Activated CD4-positive, alpha-beta memory T cell treated with anti-CD3 and anti-CD28 coated beads for 36 hours (primary cell): ENCODE measurements at places on chromosomes 7 and 10.
A peak's percentile ranks its signal among the peaks of the same experiment; 100 is the strongest.

- DNase-seq: no peak
Measured at GRCh38 chr7:11021468-11021867, 47.8 kb downstream of the PHF14 start.

- DNase-seq: no peak
Measured at GRCh38 chr7:115558161-115558560, 472.4 kb downstream of the TFEC start.

DNA sequence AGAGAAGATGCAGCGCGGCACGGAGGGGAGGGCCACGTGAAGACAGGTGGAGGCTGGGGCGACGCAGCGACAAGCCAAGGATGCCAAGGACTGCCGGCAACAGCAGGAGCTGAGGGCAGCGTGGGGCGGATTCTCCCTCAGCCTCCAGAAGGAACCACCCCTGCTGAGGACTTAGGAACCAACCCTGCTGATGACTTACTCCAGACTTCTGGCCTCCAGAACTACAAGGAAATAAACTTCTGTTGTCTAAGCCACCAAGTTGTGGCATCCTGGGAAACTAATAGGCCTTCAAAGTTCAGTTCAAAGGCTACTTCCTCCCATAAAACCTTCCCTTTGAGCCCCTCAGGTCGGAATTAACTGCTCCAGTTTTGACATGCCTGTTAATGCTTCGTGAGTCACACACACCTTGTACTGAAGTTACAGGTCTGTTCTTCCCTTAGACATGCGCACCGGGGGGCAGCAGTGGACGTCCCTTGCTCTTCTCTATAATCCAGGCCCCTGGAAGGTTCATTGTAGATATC is 88.4 kb upstream of the RHEB start:
- no peak for DNase-seq

- no peak for DNase-seq
Measured at GRCh38 chr10:49539320-49539885, 482 bp upstream of the ERCC6 start.

GRCh38 chr7:29095631-29096445 is 50.5 kb downstream of the CPVL start:
- no peak for DNase-seq

DNA sequence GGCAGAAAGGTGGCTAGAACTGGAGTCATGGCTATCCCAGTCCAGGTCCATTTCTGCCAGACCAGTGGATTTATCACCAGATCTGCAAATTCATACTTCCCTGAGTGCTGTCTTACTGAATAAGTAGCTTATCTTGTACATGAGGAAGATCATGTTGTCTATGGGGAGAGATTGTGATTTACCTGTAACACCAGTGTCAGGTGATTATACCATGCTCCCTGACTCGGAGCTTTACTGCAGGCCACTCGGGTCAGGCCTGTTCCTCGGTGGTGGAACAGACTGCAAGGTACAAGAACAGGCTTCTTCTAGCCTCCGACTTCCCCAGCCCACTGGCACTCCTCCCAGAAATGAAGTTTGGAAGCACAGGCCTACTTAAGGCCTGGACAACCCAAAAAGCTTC is 42.6 kb upstream of the DLG5 start:
- DNase-seq: no peak

GRCh38 chr7:90804370-90804769 is 208.2 kb downstream of the CDK14 start:
- DNase-seq: no peak

DNA sequence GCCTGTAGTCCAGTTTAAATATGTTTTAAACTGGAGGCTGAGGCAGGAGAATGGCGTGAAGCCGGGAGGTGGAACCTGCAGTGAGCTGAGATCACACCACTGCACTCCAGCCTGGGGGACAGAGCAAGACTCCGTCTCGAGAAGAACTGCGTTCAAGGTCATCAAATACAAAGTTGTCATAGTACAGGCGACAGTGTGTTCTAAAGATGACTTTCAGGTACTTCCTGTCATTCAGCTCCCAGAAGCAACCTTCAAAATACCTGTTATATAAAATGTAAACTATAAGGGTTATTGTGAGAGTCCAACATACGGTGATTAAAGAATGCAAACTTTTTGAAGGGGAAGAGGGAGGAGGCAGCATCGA is 8.7 kb downstream of the MPP7 start:
- DNase-seq: peak; percentile 15

- DNase-seq: no peak
Measured at GRCh38 chr7:33849004-33849403, 56.3 kb upstream of the BMPER start.

DNA sequence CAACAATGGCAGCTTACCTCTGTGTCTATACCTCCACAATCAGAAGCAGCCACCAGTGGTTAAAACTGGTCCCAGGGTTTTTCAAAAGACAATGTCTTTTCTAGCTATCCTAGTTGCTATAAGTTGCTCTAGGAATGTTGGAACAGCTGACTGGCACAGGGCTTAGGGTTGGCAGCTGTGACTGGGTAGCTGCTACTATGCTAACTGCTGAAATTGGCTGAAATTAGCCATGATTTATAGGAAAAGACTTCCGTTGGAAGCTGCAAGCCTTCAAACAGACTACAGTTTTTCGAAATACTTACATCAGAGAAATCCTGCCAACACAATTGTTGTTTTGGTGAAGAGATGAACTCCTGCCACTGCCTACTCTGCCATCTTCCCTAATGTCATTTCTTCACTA is 102.3 kb downstream of the MKX start:
- DNase-seq: no peak

GRCh38 chr10:122559228-122559627 is 1.3 kb upstream of the DMBT1 start:
- DNase-seq: no peak

GRCh38 chr7:130063036-130063435 is 7.3 kb upstream of the KLHDC10 start:
- peak; percentile 83 for DNase-seq

DNA sequence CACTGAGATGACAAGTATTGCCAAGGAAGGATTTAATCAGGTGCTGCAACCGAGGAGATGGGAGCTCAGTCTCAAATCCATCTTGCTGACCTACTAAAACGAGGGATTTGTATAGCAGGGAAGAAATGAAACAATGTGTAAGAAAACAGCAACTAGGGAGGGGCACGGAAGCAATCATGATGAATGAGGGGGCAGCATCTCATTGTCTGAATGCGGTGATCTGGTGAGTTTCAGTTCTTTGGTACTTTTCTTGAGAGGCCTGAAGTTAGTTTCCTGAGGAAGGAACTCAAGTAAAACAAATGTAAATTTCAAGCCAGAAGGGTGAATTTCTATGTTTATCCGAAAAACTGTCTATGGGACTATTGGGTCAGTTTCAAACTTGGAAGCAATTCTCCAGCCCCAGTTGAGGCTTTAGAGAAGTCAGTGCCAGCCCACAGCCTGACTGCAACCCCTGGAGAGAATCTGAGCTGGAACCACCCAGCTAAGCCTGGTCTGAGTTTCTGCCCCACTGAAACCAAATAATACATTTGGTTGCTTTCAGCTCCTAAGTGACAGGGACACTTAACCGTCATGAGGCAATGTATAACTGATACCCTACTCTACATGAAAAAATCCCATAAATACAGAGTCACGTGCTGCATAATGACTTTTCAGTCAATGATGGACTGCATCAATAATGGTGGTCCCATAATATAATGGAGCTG is 45.8 kb upstream of the TNS3 start:
- no peak for DNase-seq

- no peak for DNase-seq
Measured at GRCh38 chr10:7969623-7970022, 84.9 kb upstream of the GATA3 start.

- DNase-seq: peak; percentile 71
Measured at GRCh38 chr7:2715341-2716231, 27.6 kb downstream of the AMZ1 start.

GRCh38 chr10:132407243-132407746 is 10.3 kb downstream of the PWWP2B start:
- DNase-seq: no peak

- peak; percentile 46 for DNase-seq
Measured at GRCh38 chr7:77687747-77688144, 8.5 kb upstream of the RSBN1L start.

- DNase-seq: no peak
Measured at GRCh38 chr7:41624818-41625217, 78.1 kb downstream of the INHBA start.

DNA sequence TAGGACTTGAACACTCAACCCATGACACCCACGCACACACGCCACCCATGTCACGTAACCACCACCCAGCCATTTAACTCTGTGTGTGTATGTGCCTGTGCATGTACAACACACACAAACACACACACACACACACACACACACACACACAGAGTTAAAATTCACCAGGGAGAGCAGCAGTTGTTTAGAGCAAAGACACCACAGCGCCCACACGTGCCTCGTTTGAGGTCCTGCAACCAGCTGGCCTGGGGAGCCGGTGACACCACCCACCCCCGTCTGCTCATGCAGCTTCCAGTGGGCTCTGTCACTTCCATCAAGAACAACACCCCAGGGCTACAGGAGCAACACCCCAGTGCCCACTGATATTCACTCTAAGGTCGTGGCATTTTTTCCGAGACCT is 97.4 kb downstream of the ELFN1 start:
- DNase-seq: no peak

DNA sequence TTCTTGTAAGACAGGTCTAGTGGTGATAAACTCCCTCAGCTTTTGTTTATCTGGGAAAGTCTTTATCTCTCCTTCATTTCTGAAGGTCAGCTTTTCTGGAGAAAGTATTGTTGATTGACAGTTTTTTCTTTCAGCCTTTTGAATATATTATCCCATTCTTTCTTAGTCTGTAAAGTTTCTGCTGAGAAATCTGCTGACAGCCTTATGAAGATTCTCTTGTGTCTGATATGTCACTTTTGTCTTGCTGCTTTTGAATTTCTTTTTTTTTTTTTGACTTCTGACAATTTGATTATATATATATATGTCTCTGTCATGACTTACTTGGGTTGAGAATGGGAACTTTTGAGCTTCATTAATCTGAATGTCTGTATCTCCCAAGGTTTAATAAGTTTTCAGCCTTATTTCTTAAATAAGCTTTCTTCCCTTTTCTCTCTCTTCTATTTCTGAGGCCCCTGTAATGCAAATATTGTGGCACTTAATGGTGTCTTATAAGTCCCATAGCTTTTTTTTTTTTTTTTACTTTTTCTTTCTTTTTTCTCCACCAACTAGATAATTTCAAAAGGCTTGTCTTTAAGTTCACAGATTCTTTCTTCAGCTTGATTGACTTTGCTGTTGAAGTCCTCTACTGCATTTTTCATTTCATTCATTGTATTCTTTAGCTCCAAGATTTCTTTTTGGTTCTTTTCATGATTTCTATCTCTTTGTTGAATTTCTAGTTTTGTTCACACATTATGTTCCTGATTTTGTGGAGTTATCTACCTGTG is 81.4 kb upstream of the IL6 start:
- DNase-seq: no peak

DNA sequence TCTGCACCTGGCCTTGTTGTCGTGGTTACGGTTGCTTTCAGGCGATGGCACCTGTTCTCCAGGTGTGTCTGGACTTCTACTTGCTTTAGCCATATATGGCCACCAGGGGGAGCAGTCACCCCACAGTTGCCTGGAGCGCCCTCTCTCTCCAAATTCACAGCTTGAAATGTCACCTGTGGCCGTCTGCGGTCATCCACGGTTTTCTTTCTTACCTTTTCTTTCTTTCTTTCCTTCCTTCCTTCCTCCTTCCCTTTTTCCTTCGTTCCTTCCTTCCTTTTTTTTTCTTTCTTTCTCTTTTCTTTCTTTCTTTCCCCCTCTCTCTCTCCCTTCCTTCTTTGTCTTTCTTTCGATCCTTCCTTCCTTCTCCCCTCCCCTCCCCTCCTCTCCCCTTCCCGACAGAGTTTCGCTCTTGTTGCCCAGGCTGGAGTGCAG is 150.5 kb upstream of the VKORC1L1 start:
- peak; percentile 78 for DNase-seq

DNA sequence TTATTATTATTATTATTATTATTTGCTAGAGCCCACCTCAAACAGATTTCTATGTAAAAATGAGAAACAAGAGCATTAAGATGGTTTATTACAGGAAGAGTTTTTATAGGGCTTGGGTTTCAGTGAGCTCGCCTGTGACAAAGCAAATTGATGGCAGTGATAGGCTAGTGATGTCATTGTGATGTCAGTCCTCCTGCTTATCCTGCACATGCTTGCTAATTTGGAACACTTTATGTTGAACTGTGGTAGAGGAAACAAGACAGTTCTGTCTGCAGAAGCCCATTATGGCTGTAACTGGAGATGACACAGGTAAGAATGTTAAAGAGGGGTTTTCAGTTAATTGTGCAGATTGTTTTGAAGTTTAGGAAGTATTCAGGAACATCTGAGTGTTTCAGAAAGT is 68.3 kb downstream of the CREM start:
- DNase-seq: peak; percentile 67

DNA sequence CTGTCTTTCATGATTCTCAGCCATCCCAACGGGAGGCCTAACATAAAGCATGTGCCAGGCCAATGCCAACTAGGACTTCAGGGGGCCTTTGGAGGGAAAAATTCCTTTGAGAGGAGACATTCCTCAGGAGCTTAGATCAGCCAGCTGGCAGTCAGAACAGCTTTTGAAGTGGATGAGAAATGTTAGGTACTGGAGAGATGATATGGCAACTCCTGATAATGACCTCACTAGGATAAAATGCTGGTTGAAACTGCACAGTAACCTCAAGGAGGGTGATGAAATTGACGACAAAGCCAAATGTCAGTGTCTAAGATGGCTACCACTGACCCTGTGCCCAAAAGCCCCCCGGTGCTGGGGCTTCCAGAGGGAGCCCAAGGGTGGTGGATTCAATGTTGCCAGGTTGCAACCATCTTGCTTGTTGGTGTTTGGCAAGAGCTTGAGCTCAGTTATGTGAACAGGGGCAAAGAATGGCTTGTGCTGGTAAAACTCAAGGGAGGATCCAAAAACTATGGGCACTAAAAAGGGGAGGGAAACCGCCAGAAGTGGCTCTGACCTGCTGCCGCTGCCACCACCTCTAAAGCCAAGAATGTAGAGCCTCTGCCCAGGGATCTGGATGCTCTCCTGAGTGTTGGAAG is 121.2 kb downstream of the UBE2H start:
- DNase-seq: no peak

- no peak for DNase-seq
Measured at GRCh38 chr7:67462781-67463191, 466.2 kb downstream of the TYW1 start.

- DNase-seq: no peak
Measured at GRCh38 chr10:6175329-6176055, 27.2 kb upstream of the PFKFB3 start.
